ENCODE measurements at places on chromosomes 5 and 9.

DNA sequence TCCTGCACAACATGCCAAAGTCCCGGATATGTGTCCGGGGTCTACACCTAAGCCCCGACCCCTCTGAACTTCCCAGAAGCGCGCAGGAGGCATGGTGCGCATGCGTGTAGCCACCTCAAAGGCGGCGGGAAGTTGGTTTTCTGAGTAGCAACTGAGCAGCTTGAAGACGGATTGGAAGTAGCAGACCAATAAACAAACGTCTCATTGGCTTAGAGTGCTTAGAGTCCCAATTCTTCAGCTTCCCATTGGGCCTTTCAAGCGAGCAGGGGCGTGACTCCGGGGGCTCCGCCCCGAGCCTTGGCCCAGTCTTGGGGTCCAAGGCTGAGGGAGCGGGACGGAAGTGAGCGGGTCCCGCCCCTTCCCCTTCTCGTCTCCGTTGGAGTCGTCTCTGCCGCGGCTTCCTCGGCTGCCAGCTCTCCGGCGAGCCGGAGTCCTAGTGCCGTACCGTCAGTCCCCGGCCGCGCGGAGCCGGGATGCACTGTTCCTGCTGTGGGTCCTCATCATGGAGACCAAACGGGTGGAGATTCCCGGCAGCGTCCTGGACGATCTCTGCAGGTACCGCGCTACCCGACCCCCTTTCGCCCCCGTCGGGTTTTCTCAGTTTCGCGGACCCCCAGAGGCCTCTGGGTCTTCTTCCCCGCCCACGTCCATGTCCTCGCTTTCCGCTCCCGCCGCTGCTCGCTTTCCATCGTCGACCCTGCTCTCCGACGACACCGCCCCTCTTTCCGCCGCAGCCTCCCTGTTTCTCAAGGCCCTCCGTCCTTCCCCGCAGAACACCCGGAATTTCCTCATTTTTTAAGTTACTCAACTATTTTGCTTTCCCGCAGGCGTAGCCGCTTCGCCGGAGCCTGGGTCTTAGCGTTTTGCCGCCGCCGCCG is at the start of gene DCP2:
Gene DCP2 (plus strand): TSS at position 367 of the 878 bp plus-strand sequence. CDS start 136 bp downstream, at position 503.
- DNase-seq = peak; percentile 96

DNA sequence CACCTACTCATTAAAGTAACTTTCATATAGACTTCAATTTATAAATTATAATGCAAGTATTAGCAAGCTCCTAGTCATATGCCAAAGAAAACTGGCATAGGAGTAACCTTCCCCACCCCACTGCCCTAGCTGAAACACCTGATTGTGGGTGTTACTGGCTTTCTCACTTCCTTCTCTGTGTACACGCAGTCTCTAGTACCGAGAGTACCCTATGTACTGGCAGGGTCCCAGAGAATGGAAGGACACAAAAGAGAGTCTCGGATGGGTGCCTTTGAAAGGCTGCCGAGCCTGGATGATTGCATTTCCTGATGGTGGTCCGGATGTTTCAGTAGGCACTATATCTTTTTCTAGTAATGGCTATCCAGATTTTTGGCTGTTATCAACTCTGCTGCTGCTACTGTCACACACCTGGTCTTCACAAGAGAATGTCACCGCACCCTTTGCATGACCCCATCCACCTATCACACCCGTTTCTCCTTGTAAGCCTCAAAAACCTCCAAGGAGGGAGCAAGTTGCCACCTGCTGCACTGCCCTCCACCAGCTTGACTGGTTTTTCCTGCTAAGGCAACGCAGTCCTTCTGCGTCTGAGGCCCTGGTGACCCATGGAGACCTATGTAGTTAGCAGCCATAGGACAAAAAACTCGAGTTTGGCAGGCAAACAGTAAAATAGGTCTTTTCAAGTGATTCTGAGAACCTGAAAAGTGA is 53.8 kb upstream of the CLINT1 start:
- no peak for DNase-seq

DNA sequence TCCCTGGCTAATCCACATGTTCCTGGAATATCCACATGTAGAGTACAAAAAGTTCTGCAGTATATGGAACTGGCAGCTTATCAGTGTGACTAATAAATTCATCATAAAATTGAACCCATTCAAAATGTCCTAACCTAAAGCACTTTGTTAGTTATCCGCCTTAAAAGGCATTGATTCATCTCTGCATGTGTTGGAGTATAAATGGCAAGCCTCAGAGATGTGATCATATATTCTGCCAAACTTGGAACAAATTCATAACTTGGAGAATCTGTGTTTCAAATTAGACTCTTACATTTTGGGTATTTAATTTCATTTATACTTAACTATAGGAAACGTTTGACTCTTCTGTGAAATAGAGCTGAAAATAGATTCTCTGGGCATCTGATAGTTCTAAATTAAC is 25.2 kb upstream of the NREP start:
- no peak for DNase-seq

GRCh38 chr9:89731262-89732182 is 126.7 kb downstream of the GADD45G start:
- no peak for DNase-seq

- DNase-seq = no peak
Measured at GRCh38 chr5:3933536-3933935, 337.9 kb downstream of the IRX1 start.

DNA sequence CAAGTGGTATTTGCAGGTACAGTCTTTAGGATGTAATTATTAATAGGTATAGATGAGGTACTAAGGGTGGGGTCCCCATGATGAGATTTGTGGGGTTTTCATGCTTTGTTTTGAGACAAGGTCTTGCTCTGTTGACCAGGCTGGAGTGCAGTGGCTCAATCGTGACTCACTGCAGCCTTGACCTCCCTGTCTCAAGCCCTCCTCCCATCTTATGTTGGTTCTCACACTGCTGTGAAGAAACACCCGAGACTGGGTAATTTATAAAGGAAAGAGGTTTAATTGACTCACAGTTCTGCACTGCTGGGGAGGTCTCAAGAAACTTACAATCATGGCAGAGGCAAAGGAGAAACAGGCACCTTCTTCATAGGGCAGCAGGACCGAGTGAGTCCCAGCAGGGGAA is 217.5 kb downstream of the CDK5RAP2 start:
- DNase-seq = no peak
